ENCODE measurements at places on chromosomes 5 and 9.

DNA sequence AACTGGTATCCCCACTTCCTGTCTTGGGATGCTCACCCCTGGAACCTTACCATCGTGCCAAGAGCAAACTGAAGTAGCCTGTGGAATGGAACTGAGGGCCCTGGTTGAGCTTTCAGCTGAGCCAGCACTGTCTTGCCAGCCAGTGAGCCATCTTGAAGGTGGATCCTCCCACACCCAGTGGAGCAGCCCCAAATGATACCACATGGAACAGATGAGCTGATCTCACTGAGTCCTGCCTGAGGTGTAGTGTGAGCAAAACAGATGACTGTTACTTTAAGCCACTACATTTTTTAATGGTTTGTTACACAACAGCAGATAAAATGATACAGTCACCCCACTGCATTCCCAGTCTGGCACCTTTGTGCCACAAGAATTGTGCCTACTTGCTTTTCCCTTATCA lies 2.2 kb upstream of the PCYOX1L start:
- DNase-seq, result no peak

GRCh38 chr9:79382458-79382857 lies 189.3 kb upstream of the TLE4 start:
- no peak for DNase-seq

GRCh38 chr9:126222363-126222834 lies 104.2 kb upstream of the MVB12B start:
- no peak for DNase-seq

DNA sequence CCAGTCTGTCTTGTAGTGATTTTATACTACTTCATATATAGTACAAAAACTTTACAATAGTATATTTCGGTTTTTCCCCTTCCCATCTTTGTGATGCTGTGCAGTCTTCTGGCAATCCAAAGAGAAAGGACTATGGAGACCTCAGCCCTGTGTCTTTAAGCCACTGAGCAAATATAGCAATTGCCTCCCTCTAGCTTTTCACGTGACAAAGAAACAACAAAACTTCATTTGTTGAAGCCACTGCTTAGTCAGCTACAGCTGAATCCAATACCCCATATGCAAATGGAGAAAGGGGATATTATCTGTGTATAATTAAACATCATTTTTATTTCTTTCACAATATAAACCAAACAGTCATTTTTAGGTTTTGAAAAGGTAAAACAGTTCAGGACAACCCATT lies 142.8 kb upstream of the STK32A start:
- no peak for DNase-seq

DNA sequence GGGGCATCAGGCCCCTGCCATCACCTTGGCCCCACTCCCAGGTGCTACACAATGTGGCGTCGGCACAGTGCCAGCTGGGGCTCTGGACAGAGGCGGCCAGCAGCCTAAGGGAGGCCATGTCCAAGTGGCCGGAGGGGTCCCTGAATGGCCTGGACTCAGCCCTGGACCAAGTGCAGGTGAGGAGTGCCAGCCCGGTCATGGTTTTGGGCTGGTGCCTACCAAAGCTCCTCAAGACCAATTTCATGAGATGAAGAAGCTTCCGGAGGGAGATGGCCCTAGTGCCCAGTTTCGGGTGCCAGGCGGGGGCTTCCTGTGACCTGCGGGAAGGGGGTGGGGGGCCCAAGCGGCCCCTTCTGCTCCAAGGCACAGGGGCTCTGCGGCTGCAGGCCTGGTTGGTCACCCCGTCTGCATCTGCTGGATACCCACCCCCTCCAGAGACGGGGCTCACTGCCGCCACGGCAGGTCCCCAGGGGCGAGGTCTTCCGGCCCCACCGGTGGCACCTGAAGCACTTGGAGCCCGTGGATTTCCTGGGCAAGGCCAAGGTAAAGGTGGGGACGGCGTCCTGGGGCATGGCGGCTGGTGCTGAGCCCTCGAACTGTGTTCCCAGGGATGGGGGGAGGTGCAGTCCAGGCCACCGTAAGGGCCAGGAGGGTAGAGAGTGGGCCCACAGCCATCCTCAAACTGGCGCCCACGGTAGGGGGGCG lies 5.8 kb downstream of the NOXA1 start:
- DNase-seq, result no peak

GRCh38 chr9:131738293-131739132 lies 1.4 kb downstream of the RAPGEF1 start:
- DNase-seq, result no peak

DNA sequence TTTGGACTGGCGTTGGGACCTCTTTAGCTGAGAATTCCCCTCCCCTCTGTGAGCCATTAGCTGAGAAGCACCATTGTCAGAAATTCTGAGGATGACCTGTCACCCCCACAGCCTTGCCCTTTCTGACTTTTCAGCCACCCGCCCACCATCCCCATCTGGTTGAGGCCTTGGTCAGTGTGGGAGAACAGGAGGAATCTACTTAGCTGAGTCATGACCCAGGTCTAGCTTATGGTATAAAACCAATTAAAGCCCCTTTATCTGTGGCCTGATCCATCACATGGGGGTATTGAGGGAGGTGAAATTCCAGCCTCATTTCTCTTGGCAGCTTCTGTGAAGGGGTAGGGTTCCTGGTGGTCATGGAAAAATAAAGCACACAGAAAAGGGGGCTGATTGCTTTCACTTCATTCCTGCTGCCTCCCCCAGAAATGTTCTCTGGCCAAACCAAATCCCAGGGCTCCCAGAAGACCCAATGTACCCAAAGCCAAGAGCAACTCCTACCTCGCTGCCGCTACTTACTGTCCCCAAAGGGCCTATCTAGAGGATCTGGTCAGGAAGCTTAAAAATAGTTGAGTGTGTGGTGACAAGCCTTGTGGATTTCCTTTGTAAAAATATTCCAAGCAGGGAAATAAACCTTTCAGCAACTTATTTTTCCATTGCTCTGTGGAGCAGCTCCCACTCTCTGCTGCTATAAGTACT lies 174.8 kb upstream of the TNC start:
- DNase-seq, result no peak

DNA sequence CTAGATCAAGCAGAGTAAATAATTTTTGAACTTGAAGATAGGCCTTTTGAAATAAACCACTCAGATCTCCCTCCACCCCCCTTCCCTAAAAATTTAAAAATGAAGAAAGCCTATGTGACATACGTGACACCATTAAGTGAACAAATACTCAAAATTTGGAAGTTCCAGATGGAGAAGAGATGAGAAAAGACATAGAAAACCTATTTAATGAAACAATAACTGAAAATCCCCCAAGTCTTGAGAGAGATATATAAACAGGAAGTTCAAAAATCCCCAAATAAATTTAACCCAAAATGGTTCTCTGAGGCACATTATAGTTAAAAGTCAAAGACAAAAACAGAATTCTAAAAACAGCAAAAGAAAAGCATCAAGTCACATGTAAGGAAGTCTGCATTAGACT lies 428.6 kb downstream of the PSAT1 start:
- no peak for DNase-seq

DNA sequence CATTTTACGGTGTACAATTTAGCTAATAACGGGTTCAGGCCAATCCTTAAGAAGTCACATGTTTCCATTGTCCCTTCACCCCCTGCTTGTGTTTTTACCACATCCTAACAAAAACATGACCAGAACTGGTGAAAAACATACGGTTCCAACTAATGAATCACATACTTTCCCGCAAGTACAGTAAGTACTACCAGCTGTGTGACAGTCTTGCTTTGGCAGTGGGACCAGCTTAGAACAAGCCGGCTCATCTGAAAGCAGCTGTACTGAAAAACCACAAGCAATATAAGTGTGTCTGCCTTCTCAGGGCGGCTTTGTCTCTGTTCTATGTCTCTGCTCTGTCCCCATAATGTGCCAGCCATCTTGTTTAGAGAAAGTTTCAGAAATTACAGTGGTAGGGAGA lies 242.5 kb downstream of the BNC2 start:
- no peak for DNase-seq

- DNase-seq, result no peak
Measured at GRCh38 chr9:93172666-93173364, 11.1 kb upstream of the WNK2 start.

DNA sequence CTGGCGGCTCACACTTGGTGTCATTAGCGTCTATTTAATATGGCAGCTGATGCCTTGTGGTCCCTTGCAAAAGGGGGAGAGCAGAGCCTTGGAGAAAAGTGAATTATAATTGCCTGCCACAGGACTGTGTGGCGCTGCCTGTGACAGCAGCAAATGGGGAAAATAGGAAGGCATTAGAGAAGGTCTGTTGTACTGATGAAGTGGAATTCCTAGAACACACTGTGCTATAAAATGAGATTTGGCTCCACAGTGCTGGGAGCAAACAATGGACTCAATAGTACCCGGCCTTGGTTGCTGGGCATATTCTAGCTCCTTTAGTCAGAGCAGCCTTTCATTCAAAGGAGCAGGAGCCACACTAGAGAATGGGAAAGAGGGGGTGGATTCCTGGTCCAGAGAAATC lies 21.3 kb downstream of the SEMA6A start:
- DNase-seq, result no peak

- DNase-seq, result no peak
Measured at GRCh38 chr9:36041506-36041905, 4.8 kb downstream of the RECK start.

DNA sequence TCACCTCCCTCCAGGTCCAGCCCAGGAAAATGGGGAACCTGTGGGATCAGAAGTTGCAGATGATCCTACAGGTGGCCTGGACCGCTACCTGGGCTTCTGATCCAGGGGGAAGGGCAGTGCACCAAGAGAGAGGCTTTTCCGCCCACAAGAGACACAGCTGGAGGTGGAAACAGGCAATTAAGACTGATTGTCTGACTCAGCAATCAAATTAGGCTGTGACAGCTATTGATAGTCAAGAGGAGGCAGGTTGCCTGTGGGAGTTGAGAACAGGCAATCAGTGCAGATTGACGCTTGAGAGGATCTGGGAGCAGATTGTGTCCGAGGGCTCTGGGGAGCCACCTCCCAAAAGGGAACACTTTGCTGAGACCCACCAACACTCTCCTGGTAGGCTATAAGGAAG lies 71.1 kb upstream of the SLC44A1 start:
- no peak for DNase-seq

DNA sequence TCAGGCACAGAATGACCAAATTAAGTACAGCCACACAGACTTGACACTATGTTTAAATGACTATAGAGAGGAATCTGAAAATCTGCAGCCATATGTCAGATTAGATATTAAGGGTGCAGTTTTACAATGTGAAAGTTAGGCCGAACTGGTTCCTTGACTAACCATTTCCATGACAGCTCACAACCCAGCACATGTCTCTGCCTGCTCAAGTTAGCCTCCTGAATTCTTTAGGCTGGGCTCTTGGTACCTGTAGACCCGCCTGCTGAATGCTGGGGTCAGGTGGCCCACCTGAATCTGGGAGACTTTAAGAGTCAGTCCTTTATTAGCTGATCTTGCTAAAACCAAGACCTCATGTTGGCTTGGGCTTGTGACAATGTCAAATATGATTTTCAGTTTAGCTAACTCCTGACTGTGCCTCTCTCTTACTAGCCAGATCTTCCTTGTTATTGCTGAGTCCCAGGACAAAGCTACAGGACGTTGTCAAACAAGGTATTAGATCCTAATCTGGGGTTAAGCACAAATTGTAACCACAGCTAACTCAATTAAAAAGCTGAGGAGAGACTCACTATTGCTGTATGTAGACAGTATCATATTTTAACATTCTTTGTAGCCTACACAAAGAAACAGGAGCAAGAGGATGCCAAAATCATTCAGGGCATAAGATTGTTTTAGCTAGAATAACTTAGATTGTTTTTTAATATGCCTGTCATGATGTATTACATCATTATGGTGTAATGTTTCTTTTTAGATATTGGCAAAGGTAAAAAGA lies 490.9 kb downstream of the SEMA5A start:
- no peak for DNase-seq

DNA sequence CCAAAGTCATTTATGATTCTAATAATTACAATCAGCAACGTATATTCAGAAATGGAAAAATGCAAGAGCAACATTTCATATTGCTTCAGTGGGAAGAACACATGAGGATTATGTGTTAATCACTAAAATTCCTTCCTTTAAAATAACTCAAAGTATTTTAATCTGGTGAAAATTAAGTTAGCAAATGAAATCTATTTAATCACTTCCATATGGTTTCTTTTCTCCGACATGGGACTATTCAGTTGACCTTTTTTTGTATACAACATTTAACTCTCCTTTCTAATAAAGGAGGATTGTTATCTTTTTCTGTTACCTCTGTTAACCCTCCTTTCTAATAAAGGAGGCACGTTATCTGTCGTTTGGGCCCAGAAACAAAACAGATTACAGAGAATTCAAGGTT lies 59.9 kb downstream of the HOMER1 start:
- no peak for DNase-seq

DNA sequence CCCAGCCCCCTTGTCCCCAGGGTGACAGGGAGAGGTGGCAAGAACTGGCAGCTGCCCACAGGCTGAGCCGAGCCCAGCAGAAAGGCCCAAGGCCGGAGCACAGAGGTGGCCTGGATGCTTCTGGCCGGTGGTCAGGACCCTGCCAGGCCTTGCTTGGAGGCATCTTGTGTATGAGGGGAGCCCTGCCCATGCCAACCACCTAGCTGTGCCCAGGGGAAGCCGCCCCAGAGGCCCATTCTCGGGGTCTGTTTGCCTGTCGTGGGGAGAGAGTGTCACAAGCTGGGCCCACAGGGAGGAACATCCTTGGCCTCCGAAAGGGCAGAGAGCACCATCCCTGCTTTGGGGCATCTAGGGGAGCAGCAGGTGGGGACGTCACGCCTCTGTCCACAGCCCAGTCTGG lies 10.0 kb downstream of the NKD2 start:
- DNase-seq, result no peak

DNA sequence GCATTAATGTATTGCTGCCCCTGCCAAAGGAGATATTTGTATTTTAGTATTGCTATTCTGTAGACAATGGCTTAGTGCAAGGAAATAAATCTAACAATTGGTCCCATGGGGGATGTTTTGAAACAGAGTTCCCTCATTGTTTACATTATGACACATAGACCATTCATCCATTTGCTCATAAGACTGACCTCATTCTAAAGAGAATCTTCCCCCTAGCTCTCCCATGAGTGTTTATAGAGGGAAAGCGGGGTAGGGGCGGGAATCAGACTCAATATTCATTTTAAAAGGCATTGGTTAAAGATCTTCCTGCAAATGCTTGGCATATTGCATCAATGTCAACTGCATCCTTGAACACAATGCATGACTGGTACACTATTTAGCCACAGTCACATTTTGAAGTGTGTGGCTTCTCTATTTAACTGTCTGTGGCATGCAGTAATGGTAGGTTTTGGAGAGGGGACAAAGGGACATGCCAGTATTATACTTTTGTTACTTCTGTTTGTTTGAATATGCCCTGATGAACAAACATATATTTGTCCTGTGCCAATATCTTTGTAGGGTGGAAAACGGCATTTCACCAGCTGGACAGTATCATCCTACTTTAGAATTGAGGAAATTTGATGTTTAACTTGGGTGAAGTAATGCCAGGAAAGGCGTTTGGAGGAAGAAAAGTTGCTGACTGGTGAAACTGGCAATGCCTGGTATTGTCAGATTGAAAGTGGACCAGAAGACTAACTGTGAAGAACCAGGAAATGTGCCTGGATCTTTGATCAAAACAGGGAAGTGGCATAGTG lies 84.1 kb upstream of the MEGF10 start:
- no peak for DNase-seq
